Parietal lobe (tissue), 2 donors: ENCODE measurements at places on chromosomes 1 and 21. TPM values are rescaled to one million over a fixed set of nuclear protein-coding genes. Genes with fewer than 3 reads are reported as not detected.

RIPPLY3 gene
- total RNA-seq, result not detected

WNT2B gene
- 5.6 TPM for total RNA-seq

SPRR5 gene
- total RNA-seq, result not detected

PLCH2 gene
- 11.0 TPM for total RNA-seq

XCL1 gene
- total RNA-seq, result not detected

TMEM269 gene
- 0.94 TPM for total RNA-seq

TNFRSF9 gene
- total RNA-seq, result not detected

CYP4Z1 gene
- 0.63 TPM for total RNA-seq

MATN1 gene
- total RNA-seq, result 0.31 TPM

STPG1 gene
- total RNA-seq, result 5.3 TPM

DSCAM gene
- total RNA-seq, result 31.9 TPM

GNAT2 gene
- total RNA-seq, result not detected

OR2L8 gene
- total RNA-seq, result 5.0 TPM

WDR4 gene
- 24.4 TPM for total RNA-seq

MYOM3 gene
- total RNA-seq, result not detected

C1orf167 gene
- total RNA-seq, result not detected

DMRTA2 gene
- 5.3 TPM for total RNA-seq

NTMT2 gene
- 0.63 TPM for total RNA-seq

GBP3 gene
- total RNA-seq, result 0.31 TPM

MROH9 gene
- total RNA-seq, result not detected

SEMA6C gene
- total RNA-seq, result 40.1 TPM

RIPK4 gene
- total RNA-seq, result under 0.01 TPM

HRNR gene
- total RNA-seq, result not detected

IVL gene
- not detected for total RNA-seq

MTMR11 gene
- total RNA-seq, result 4.1 TPM

RXRG gene
- total RNA-seq, result 5.3 TPM

RAB3B gene
- total RNA-seq, result 9.4 TPM

OPRD1 gene
- 0.31 TPM for total RNA-seq

CHI3L1 gene
- total RNA-seq, result 0.63 TPM

AMY1A gene
- not detected for total RNA-seq

S100A14 gene
- not detected for total RNA-seq

IRF6 gene
- total RNA-seq, result not detected

ADCY10 gene
- total RNA-seq, result 0.63 TPM

KCNE2 gene
- total RNA-seq, result not detected

GJB5 gene
- not detected for total RNA-seq

COL9A2 gene
- total RNA-seq, result 14.7 TPM

RORC gene
- not detected for total RNA-seq

ACTL8 gene
- not detected for total RNA-seq

OR2W3 gene
- 6.3 TPM for total RNA-seq
